ENCODE measurements at places on chromosomes 3 and 15.

- DNase-seq = peak; percentile 70
Observed at GRCh38 chr3:88003115-88003755, 55.6 kb downstream of the CGGBP1 start.

DNA sequence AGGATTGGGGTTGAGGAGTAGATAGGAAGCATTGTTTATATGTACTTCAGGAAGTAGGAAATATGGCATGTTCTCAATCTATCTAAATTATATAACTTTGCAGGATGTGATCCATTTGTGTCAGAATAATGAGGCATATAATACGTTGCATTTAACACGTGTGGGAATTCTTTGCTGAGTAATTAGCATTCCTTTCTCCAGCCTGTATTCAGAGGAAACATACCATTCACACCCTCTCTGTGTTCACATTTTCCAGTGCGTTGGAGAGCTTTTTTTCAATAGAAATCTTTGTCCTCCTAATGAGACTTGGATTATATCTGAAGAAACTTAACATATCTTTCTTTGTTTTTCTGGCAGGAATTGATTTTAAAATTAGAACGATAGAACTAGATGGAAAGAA, 33.0 kb upstream of the APH1B start:
- DNase-seq = no peak

DNA sequence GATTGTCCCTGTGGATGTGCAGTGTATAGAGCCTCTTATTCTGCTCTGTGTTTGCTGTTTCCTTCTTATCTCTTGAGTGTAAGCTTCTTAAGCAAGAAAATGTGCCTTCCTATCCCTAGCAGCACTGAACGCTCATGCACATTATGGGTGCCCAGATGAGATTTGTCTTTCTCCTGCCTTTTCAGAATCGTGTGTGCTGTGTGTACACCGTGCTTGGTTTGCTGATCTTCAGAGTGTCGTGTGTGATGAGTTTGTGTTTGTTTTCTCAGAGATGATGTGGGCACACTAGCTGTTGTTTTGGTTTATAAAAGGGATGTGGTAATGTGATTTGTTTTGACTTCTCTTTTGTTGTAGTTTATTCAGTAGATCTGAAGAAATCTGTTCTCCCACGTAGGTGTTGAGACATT, 19.7 kb downstream of the GPR171 start:
- DNase-seq = peak; percentile 70

DNA sequence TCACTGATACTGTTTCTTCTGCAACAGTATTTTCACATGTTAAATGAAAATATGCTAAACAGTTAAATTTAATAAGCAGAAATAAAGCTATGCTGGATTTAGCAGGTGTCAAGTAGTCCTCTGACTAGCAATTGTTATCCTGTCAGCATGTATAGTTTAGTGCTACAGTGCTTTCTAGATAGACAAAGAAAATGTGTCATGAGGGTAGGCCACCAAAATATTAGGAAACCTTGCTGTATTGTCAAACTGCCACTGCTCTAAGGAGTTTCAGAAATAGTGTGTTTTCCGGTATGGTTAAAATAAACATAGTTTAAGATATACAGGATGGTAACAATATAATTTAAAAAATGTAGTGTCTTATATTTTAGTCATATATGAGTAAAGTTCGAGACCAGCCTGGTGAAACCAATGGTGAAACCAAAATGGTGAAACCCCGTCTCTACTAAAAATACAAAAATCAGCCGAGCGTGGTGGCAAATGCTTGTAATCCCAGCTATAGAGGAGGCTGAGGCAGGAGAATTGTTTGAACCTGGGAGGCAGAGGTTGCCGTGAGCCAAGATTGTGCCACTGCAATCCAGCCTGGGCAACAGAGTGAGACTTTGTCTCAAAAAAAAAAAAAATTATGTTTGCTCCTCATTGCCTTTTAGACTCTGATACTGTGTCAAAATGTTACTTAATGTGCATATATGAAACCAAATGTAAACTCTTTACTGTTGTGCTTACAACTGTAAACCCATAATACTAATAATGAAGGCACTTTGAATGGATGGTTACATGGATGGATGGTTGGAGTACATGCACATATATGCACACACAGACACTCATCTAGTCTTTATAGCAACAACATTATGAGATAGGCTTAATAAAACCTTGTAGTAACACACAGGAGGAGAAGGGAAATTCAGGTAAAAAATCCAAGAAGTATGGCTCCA, 204.8 kb downstream of the RSRC1 start:
- DNase-seq = no peak

GRCh38 chr3:155352900-155353490, 59.5 kb upstream of the STRIT1 start:
- DNase-seq = peak; percentile 40

DNA sequence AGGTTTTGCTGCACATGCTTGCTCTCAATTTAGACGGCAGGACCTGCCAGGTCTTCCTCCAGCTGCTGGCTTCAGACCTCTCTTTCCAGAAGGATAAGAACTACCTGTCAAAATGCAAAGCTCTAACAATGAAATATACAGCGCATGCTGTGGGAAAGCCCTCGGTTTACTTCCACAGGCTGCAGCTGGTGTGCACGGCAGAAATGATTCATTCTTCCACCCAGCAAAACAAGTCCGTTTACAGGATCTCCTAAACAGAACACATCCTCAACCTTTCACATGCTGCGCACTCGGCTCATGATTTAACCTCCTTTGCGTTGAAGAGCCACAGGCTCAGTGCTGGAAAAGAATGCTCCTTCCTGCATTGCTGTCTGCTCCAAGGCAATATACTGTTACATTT, 92.4 kb upstream of the WNT5A start:
- no peak for DNase-seq

DNA sequence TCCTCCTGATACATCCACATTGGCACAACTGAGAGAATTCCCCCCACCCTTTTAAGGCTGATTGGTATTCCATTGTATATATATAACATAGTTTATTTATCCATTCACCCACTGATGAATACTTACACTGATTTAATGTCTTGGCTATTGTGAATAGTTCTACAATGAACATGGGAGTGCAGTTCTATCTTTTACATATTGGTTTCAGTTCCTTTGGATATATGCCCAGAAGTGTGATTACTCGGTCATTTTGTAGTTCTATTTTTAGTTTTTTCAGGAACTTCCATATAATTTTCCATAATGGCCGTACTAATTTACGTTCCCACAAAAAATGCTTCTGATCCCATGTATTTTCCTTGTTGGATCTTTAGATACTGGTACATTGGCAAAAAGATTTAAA, 135.3 kb downstream of the FMN1 start:
- no peak for DNase-seq

GRCh38 chr3:107506458-107506857, 16.3 kb upstream of the BBX start:
- DNase-seq = no peak

DNA sequence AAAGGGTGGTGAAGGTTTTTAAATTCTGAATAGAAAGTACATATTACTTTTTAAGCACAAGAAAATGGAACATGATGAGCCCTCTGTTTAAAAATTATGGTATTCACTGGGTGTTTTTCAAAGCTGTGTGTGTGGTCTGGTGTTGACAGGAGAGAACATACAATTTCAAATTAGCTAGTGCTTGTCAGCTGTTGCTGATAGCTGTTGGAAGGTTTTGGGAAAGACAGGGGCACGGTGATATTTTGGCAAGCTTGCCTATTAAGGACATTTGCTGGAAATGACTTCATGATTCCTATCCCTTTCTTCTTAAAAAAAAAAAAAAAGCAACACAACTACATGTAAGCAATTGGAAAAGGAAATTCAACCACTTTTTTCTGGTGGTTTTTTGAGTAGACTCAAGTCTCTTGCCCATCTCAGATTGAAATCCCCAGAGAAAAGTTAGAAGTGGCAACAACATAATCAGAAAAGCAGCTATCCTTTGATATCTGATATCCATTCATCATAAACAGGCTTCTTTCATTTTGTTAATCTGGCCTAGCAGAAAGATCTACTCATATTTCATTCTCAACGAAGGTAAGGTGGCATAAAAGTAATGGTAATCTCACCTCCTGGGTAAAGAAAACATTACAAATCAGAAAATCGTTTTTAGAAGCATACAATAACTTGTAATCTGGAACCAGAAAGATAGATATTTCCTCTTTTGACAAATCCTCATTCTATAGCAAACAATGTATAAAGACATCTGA, 130.0 kb downstream of the RBMS3 start:
- no peak for DNase-seq

DNA sequence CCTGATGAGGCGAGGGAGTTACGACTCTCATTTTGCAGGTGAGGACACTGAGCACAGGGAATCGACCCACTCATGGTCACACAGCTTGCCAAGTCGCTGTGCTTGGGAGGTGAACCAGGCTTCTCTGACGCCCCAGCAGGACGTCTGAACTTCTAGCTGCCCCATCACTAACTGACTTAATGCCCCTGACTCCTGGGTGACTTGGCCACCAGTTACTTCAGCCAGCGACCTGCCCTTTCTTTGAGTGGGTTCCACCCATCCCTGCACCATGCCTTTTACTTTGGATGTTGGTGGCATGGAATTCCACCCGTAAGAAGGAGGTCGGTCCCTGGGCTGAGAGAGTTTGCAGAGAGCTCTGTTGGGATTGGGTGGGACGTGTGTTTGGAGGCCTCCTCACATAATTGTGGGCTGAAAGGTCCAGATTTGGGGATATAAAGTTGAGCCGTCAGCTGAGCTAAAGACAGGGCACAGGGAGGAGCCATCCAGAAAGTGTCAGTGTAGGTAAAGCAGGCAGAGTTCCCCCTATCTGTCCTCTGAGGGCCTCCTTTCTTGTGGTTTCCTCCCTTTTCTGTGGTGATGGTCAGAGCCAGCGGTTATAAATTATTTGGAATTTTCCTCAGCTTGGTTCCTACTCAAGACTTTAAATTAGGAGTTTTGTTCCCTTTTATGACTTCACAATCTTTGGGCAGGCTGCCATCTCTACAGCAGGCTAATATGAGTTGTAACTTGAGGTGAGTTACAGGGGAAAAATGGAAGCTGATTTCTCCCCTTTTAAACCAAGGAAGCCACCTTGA, 55.0 kb downstream of the FLNB start:
- DNase-seq = peak; percentile 46

DNA sequence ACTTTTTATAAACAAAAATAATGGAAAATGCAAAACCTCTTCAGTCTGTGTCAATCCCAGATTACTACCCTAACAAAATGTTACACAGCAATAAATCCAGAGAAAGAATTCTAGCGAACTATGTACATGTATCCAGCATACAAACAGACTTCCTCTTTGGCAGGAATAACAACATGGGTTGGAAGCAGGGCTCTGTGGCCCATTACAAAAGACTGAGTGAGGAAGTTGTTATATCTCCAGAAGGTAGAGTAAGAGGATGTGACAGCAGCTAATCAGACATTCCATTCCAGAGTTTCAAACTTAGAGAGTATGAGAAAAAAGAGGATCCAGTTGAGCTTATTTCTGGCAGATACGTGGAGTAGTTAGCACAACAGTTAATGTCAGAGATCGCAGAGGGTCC, 294.0 kb upstream of the PLSCR5 start:
- no peak for DNase-seq

DNA sequence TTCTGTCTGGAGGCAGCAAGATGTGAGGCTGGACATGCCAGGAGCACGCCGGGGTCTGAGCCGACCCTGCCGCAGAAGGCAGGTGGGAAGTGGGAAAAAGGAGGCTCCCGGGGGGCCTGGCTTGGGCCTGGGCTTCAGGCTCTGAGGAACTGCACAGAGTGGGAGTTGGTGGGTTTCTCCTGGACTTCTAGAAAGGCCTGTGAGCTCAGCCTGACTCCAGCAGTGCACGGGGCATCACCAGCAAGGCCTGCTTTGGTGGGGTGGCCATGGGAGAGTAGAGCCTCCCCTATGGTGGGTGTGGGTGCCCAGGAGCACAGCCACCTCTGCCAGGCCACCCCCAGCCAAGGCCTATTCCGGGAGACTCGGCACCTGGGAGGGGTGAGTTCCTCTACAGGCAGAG, 18.1 kb upstream of the SLC41A3 start:
- no peak for DNase-seq

GRCh38 chr15:48547286-48547685, 98.2 kb downstream of the FBN1 start:
- no peak for DNase-seq

DNA sequence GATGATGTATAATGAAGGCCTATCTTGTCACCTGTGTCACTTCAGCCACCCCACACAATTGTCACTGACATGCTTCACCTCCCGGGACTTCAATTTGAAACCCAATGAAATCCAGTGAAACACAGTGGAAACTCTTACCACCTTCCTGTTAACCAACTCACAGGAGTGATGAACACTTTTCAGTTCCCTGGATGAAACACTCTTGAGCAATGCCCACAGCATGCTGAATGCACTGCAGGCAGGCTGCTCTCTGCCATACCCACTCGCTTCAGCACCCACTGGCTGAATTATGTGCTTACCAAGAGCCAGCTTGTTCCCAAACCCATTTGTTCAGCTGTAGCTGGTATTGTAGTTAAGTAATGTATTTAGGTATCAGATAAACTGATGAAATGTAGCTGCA, 47.0 kb downstream of the MAP2K1 start:
- DNase-seq = peak; percentile 52
